Sigmoid colon (tissue), 7 donors: ENCODE measurements at places on chromosomes 7 and 10. TPM values are rescaled to one million over a fixed set of nuclear protein-coding genes. Genes with fewer than 3 reads are reported as not detected.

GRCh38 chr7:922334-923107 is 32.0 kb downstream of the ADAP1 start:
- H3K4me1 ChIP-seq, result no peaks in the 10 kb centered on the region
- no peak overlapping the region for H3K27ac ChIP-seq
- no peak overlapping the region for H3K4me3 ChIP-seq
- no peaks in the 10 kb centered on the region for H3K36me3 ChIP-seq

GRCh38 chr10:48610585-48611093 is 5.8 kb upstream of the ARHGAP22 start:
- H3K4me1 ChIP-seq, result no peaks in the 10 kb centered on the region
- DNase-seq, result peak; percentile 56
- no peak overlapping the region for H3K4me3 ChIP-seq
- no peaks in the 10 kb centered on the region for H3K27me3 ChIP-seq
- no peaks in the 10 kb centered on the region for H3K36me3 ChIP-seq

- no peaks in the 10 kb centered on the region for H3K4me1 ChIP-seq
- H3K27ac ChIP-seq, result peak within 1 kb of the TSS; percentile 96
- no peaks in the 10 kb centered on the region for H3K36me3 ChIP-seq
Observed at GRCh38 chr7:129952653-129953560, at the start of gene UBE2H. Gene UBE2H, minus strand, starts transcription at chr7:129952960. Its CDS starts 405 bp downstream, at chr7:129952555.

- H3K4me3 ChIP-seq, result no peak overlapping the region
- H3K27me3 ChIP-seq, result no peaks in the 10 kb centered on the region
- no peaks in the 10 kb centered on the region for H3K4me1 ChIP-seq
- H3K36me3 ChIP-seq, result no peaks in the 10 kb centered on the region
- DNase-seq, result no peak
Observed at GRCh38 chr10:98619446-98619845, 172.7 kb upstream of the HPS1 start.

- no peak for DNase-seq
- no peak overlapping the region for H3K27ac ChIP-seq
- H3K4me3 ChIP-seq, result no peak overlapping the region
- no peaks in the 10 kb centered on the region for H3K4me1 ChIP-seq
- H3K27me3 ChIP-seq, result no peaks in the 10 kb centered on the region
- no peaks in the 10 kb centered on the region for H3K36me3 ChIP-seq
Observed at GRCh38 chr10:85061401-85061800, 733.0 kb downstream of the CCSER2 start.

- H3K27me3 ChIP-seq, result no peaks in the 10 kb centered on the region
- H3K4me1 ChIP-seq, result no peaks in the 10 kb centered on the region
- DNase-seq, result no peak
Observed at GRCh38 chr7:90972906-90973550, 291.2 kb upstream of the FZD1 start.

- peak; percentile 90 for DNase-seq
- H3K4me3 ChIP-seq, result peak within 1 kb of the TSS; percentile 44
- peaks cover 10% of the 10 kb centered on the region for H3K36me3 ChIP-seq
- no peaks in the 10 kb centered on the region for H3K27me3 ChIP-seq
- peaks cover 32% of the 10 kb centered on the region for H3K4me1 ChIP-seq
Observed at GRCh38 chr7:1087952-1088920, at the start of gene GPER1. Gene GPER1, plus strand, starts transcription at chr7:1088113. Its CDS starts 3,616 bp downstream, at chr7:1091729.

GRCh38 chr7:151142686-151143040 is 24.8 kb downstream of the GBX1 start:
- peaks cover 15% of the 10 kb centered on the region for H3K36me3 ChIP-seq
- H3K27me3 ChIP-seq, result no peaks in the 10 kb centered on the region
- H3K27ac ChIP-seq, result no peak overlapping the region
- DNase-seq, result no peak
- H3K4me1 ChIP-seq, result no peaks in the 10 kb centered on the region

- no peaks in the 10 kb centered on the region for H3K27me3 ChIP-seq
- H3K36me3 ChIP-seq, result no peaks in the 10 kb centered on the region
- DNase-seq, result no peak
- H3K4me1 ChIP-seq, result no peaks in the 10 kb centered on the region
- H3K4me3 ChIP-seq, result no peak overlapping the region
Observed at GRCh38 chr10:133457100-133457841, 3.5 kb downstream of the SCART1 start.

- no peak overlapping the region for H3K27ac ChIP-seq
- H3K4me1 ChIP-seq, result peaks cover 20% of the 10 kb centered on the region
- H3K36me3 ChIP-seq, result no peaks in the 10 kb centered on the region
- no peak for DNase-seq
Observed at GRCh38 chr7:451255-452225, 68.1 kb downstream of the PDGFA start.

DNA sequence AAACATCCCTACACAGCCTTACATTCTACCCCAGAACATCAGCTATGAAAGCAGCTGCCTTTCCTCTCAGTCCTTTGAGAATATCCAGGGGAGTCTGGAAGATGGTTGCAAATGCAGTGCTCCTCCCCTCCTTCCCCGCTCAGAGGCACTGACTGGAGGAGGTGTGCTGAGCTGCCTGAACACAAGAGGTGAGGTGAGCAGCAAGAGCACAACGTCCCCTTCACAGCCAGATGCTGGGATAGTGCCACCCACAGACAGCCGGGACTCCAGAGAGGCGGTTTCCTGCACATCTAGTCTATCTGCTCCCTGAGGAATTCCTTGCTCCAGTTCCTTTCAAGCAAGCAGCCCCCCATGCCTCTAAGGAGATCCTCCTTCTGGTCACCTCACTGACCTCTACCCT is 74.2 kb downstream of the EZH2 start:
- no peaks in the 10 kb centered on the region for H3K27me3 ChIP-seq
- no peaks in the 10 kb centered on the region for H3K4me1 ChIP-seq
- H3K27ac ChIP-seq, result no peak overlapping the region
- H3K4me3 ChIP-seq, result no peak overlapping the region
- H3K36me3 ChIP-seq, result no peaks in the 10 kb centered on the region

- no peak overlapping the region for H3K4me3 ChIP-seq
- H3K27ac ChIP-seq, result no peak overlapping the region
- DNase-seq, result no peak
- no peaks in the 10 kb centered on the region for H3K27me3 ChIP-seq
- no peaks in the 10 kb centered on the region for H3K4me1 ChIP-seq
Observed at GRCh38 chr7:80018941-80019808, 115.5 kb upstream of the GNAI1 start.

- no peaks in the 10 kb centered on the region for H3K4me1 ChIP-seq
- no peaks in the 10 kb centered on the region for H3K36me3 ChIP-seq
- no peak overlapping the region for H3K4me3 ChIP-seq
Observed at GRCh38 chr7:21185653-21186265, 242.1 kb upstream of the SP4 start.

DNA sequence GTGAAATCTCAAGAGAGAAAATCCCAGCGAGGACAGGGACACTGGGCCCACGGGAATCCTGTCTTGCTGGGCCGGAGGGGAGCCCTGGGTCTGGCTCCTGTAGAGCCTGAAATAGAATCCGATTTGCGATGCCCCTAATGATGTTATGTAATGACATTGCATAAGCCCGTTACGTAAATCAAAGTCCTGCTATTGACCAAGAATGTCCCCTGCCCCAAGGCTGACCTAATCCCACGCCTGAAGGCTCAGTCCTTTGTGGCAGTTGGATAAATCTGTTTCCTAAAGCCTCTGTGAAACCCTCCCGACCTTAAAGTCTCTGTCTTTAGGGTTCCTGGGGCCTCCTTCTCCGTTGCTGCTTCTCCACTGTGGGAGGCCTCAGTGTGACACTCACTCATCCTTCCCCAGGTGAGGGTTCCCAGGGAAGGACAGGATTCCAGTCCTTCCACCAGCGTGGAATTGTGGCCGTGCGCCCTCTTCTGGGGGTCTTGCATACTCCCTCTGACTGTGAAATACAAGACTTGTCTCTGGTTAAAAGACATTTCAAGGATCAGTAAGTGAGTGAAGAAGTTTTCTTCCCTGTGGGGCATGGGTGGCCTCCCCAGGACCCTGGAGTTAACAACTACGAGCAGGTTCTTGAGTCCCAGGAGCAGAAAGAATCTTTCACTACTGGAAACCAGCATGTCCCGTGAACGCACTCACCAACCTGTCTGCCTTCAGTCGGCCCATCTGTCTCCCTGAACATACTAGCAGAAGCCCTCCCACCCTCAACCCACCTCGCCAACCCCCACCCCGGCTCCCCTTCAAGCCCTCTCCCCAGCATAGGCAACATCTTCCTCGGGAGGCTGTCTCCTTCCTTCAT is 19.8 kb downstream of the ZNF467 start:
- no peaks in the 10 kb centered on the region for H3K36me3 ChIP-seq
- no peaks in the 10 kb centered on the region for H3K4me1 ChIP-seq
- H3K4me3 ChIP-seq, result no peak overlapping the region
- H3K27ac ChIP-seq, result no peak overlapping the region
- no peaks in the 10 kb centered on the region for H3K27me3 ChIP-seq
- no peak for DNase-seq

The EXOC6 gene
- total RNA-seq, result 16.6 TPM

The WNT2 gene
- 2.8 TPM for total RNA-seq

The PAOX gene
- total RNA-seq, result 11.4 TPM

The TMEM26 gene
- total RNA-seq, result 0.36 TPM

The ZNHIT1 gene
- total RNA-seq, result 80.9 TPM

The WASHC2C gene
- 27.8 TPM for total RNA-seq

The SPDYE3 gene
- total RNA-seq, result not detected

The HTR5A gene
- not detected for total RNA-seq

The DNAJB6 gene
- total RNA-seq, result 128 TPM

The VIPR2 gene
- total RNA-seq, result 16.4 TPM

The FAM131B gene
- total RNA-seq, result 6.4 TPM

The LIPK gene
- not detected for total RNA-seq
